ENCODE measurements at places on chromosomes 12 and 14.

GRCh38 chr14:81206115-81206514 lies 14.6 kb downstream of the GTF2A1 start:
- no peak for DNase-seq

GRCh38 chr12:2961705-2962104 lies 2.5 kb downstream of the TEAD4 start:
- DNase-seq: no peak

DNA sequence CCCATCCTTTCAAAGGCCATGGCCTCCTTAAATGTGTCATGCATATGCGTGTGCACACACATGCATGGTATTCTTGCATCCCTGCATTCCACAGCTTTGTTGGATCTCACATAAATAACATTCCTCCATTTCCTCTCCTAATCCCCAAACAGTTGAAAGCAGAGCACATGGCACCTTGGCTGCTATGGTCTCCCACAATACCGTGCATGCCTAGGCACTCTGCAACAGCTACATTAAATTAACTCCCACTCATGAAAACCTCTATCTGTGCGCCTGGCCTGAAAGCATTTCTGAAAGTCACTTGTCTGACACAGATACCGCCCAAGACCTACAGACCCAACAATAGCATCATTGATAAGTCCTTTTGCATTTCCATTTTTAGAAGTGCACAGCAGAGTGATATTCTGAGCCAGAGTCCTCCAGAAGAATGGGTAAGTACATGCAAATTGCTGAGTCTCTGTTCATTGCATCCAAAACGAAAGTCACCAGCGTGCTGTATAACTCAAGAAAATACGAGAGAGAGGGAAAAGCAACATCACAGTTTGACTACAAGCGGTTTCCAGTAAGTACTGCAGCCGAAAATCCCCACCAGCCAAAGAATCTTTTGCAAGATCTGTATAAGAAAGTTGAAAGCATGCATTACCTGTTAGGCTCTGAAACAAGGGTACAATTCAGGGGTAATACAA lies 436 bp downstream of the ASB2 start:
- DNase-seq: no peak

GRCh38 chr14:40123816-40124215 lies 691.6 kb upstream of the FBXO33 start:
- DNase-seq: no peak

Measured in NCI-H1092 treated with DMSO at 0.1 percent for 48 hours (cell line).